ENCODE measurements at places on chromosomes 2 and 18. TPM values are rescaled to one million over a fixed set of nuclear protein-coding genes. Genes with fewer than 3 reads are reported as not detected.

Gene TUBA4B
- total RNA-seq = not detected

Gene EPB41L3
- total RNA-seq = 12.8 TPM

Gene TCF7L1
- total RNA-seq = 1.9 TPM

Gene PDCL3
- total RNA-seq = 27.3 TPM

Gene YES1
- total RNA-seq = 18.6 TPM

DNA sequence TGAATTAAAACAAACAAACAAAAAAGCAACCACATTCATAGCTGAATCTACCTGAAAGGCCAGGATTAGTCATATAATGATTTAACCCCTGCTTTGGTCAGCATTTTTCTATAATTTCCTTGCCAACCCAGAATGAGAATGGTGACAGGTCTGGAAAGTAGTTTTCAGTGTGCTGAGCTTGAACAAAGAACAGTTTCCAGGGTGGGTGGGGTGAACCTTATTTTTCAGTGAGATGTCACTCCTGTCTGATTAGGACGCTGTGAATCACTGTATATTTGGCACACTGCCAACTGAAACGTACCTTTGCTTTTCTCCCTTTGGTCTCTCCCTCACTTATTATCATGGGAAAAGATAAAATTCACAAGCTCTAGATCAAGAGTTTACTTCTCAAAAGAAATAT lies 35.0 kb upstream of the DSC1 start:
- DNase-seq = no peak

- DNase-seq = no peak
Observed at GRCh38 chr2:219405958-219406860, 12.0 kb upstream of the DES start.

- DNase-seq = no peak
Observed at GRCh38 chr2:48400553-48401164, 129.3 kb upstream of the STON1 start.

GRCh38 chr2:59025157-59025757 lies 784.1 kb upstream of the FANCL start:
- no peak for DNase-seq

DNA sequence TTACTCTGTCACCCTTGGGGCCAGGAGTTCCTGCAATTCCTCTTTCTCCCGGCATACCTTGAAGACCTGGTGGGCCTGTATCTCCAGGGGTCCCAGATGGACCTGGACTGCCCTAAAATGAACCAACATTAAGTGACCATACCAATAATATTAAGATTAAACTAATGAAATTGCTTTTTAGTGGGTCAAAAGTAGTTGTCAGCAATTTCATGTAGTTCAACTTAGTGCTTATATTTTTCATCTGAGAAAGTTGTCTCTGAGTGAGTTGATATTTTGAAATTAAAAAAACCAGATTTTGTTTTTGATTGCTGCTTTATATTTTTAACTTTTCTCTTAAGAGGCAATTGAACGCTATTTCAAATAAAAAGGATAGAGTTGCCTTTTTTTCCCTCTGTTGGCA lies 83.1 kb downstream of the COL3A1 start:
- no peak for DNase-seq

DNA sequence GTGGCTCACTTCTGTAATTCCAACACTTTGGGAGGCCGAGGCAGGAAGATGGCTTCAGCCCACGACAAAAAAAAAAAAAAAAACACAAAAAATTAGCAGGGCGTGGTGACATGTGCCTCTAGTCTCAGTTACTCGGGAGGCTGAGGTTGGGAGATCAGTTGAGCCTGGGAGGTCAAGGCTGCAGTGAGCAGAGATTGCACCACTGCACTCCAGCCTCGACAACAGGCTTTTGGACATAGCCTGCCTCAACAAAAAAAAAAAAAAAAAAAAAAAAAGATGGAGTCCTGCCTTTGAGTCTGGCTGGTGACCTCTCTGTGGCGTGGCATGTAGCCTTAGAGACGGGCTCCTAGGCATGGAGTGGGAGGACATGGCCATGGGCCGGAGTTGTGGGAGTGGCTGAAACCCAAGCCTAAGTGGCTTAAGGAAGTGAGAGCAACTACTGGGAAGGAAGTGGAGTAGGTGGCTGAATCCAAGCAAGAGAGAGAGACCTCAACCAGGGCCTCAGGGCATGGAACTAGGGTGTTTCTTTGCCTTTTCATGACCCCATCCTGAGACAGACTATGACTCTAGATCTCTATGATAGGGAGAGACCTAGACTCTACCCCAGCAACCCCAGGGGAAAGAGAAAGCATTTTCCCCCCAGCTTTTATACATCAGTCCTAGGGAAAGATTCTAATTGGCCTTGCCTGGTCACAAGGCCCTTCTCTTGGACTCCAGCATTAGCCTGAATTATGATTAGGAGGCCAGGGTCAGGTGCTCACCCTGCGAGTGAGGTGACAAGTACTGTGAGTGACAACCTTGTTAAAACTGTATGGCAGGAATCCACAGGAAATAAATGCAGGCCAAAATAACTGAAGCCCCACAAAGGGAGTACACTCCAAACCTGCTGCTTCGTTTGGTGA lies 34.2 kb downstream of the NPAS2 start:
- no peak for DNase-seq

- DNase-seq = no peak
Observed at GRCh38 chr2:222976521-222977061, 75.4 kb upstream of the KCNE4 start.

DNA sequence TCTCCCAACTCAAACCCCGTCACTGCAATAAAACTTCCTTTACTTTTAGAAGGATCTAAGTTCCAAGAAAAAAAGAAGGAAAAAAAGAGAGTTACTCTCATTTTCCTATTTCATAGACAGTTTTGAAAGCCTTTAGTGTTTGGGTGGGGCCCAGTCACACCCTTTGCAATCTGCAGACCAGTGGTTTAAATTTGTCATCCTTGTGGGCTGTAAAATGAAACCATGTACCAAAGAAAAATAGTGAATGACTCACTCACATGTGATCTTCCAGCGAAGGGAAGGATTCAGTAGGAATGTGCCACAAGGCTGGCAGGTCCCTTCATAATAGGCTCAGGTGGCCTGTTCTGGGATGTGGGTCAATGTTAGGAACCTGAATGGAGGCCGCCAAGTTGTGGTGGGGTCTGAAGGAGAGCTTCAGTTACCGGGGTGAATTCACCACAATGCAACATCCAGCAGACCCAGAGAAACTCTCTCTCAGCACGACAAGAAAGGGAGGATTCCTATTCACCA lies 28.3 kb downstream of the ANXA4 start:
- DNase-seq = no peak

GRCh38 chr2:46695283-46695682 lies 215.9 kb downstream of the TMEM247 start:
- no peak for DNase-seq

GRCh38 chr18:39039813-39040212 lies 1474.2 kb upstream of the CELF4 start:
- no peak for DNase-seq

DNA sequence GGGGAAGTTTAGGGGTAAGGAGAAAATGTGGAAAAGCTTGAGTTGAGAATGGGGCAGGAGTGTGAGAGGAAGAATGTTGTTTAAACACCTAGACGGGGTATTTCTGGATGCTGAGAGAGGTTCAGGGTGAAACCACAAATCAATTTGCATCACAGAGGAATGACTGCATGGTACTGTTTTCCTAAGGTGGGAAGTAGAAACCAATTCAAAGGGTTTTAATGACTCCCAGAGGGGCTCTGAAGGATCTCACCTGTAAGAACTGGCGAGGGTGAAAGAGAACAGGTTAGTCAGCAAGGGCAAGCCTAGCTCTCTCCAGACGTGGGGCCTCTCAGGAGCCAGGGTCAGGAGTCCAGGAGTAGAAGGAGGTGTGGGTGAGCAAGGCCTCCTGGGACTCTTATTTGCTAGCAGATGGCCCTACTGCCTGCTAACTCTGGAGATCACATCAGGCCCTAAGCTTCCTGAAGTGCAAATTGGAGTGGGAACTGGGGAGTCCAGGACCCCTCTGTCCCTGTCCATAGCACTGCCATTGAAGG lies 133.0 kb upstream of the CELF4 start:
- DNase-seq = no peak

- DNase-seq = no peak
Observed at GRCh38 chr18:57089702-57090101, 57.2 kb upstream of the BOD1L2 start.

GRCh38 chr2:61460163-61460562 lies 10.7 kb downstream of the USP34 start:
- DNase-seq = no peak

DNA sequence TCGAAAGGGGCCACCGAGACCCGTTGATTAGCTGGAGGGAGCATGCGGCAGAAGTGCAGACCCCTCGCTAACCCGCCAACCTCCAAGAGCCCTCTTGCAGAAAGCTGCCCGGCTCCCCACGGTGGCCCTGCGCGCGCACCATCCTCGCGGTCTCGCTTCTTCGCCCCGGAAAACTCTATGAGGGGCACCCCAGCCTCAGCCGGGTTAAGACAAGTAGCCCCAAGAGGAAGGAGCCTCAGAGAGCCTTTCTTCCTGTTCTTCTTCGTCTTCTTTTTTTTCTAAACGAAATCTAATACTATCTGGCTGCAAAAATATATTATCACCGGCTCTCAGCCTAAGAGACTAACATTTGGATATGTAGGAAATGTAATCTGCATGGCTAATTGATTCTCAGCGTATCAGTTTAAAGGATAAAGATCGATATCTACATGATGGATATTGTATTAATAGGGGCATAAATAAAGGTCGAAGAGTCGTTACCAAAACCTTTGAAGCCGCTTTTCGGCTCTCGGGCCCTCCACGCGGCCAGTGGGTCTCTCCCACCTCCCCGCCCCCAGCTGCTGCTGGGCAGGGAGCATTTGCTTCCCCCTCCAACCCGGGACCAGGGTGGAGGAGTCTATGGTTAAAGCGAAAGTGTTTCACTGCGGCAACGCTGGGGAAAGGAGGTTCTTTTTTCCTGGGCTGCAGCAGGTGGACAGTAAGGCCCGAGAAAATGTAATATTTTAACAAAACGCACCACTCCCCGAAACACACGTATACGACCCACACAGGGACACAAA lies 6.1 kb upstream of the PAX3 start:
- no peak for DNase-seq

Data from heart left ventricle (tissue), 16 donors.